Endothelial cell of umbilical vein (primary cell): ENCODE measurements at places on chromosomes 2 and 18. TPM values are rescaled to one million over a fixed set of nuclear protein-coding genes. Genes with fewer than 3 reads are reported as not detected.

DNA sequence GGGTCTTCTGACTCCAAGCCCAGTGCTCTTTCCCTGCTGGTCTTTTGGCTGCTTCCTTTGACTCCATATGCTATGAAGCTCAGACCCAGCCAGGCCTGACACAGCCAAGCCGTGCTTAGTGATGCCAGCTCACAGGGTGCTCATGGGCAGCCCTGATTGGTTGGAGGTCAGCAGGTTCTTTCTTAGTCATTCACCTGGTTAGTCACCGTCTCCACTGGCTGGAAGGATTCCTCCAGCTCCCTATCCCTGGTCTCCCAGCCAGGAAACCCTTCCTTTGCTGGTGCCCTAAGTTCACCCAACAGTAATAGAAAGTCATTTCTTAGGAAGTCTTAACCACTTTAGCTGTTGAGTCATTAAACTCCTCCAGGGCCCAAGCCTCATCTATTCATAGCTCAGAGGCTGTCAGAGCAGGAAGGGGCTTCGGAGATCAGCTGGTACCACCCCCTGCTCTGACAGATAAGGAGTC lies 3.9 kb downstream of the KCNK3 start:
- DNase-seq = peak; percentile 71

GRCh38 chr2:188291142-188291616 lies 495 bp upstream of the GULP1 start:
- DNase-seq = peak; percentile 72

DNA sequence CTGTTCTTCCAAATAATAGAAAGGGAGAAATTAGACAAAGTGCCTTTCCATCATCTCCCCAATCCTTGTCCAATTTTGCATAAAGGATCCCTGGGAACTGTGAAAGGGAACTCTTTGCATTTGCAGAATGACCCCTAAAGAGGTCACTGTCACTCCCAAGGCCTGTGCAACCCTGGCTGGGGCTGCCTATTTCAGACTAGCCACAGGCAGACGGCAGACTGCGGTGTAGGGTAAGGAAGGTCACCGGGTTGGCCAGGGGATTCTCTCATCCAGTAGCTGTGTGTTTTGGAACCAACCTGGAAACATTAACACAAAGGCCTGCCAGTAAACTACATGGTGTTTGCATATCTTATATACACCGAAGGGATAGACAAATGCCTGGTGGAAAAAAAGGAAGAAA lies 818.7 kb downstream of the BCL11A start:
- DNase-seq = no peak

- peak; percentile 60 for DNase-seq
These were observed 9.1 kb downstream of the EPAS1 start for GRCh38 chr2:46306330-46306751.

GRCh38 chr18:50042611-50043010 lies 152.3 kb downstream of the MYO5B start:
- no peak for DNase-seq

The ARHGAP15 gene
- not detected in 2 replicates for polyA plus RNA-seq
